ENCODE measurements at places on chromosomes 12 and 14.

DNA sequence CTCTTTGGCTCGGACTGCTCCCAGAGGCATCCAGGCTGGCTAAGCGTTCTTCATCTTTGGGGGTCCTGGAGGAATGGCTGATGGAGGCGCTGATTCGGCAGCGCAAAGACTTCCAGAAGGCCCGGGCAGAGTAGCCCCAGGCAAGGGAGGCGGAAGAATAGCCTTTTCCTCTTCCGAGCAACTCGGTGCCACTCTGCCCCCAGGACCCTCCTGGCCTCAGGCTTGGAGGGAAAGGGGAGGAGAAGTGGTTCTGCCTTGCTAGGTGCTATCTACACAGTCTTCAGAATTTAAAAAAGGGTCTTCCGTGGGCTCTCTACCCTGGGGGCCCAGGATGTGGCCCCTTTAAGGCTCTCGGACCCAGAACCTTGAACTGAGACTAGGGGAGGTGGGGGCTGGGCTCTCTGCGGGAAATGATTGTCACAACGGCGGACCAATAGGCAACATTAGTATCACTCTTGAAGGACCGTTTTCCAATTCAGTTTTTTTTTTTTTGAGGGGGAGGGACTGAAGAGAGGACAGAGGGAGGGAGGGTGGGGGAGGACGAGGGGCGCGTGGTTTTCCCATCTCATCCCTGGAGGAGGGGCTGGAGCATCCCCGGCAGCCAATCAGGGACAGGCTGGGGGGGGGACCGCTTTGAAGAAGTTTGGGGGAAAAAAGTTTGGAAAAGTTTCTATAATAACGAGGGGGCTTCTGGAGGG lies at the start of gene NFATC4:
NFATC4 (plus strand) TSS at position 671 of the 698 bp plus-strand sequence. CDS start 157 bp downstream, outside the sequence.
- DNase-seq: no peak

DNA sequence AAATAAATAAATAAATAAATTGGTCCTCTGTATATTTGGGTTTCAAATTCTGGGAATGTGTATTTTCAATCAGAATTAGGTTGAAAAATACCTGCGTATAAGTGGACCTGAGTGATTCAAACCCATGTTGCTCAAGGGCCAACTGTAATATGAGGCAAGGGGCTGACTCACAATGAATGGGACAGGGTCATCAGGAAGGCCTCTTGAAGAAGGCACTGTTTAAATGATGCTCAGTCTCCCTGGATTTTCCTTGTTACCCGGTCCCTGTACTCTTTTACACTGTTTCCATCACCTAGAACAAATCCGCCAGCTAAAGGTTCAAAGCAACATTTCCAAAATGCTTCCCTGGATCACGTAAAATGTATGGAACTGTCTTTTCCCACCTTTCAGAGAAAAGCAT lies 3.8 kb downstream of the PSMB5 start:
- DNase-seq: no peak

- no peak for DNase-seq
These were observed 29.2 kb downstream of the GNS start for GRCh38 chr12:64729909-64730587.

DNA sequence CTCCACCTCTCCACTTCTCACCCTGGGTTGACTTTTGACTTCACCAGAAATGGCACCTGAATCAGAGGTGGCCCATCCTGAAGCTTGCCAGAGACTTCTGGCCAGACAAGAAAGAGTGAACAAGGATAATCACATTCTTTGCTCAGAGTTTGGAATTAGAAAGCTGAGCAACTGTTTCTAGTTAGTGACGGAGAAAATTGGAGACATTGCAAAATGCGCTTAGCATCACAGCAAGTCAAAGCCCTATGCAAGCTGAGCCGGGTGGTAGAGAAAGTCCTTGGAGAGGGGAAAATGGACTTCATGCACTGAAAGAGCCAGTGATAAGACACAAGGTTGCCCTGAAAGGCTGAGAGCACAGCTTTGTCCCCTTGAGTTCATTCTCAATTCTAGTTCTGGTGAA lies 161.8 kb downstream of the PAH start:
- no peak for DNase-seq

- no peak for DNase-seq
These were observed 113.6 kb upstream of the SFSWAP start for GRCh38 chr12:131597333-131597732.

GRCh38 chr14:84519836-84520235 lies 1010.1 kb upstream of the FLRT2 start:
- no peak for DNase-seq

DNA sequence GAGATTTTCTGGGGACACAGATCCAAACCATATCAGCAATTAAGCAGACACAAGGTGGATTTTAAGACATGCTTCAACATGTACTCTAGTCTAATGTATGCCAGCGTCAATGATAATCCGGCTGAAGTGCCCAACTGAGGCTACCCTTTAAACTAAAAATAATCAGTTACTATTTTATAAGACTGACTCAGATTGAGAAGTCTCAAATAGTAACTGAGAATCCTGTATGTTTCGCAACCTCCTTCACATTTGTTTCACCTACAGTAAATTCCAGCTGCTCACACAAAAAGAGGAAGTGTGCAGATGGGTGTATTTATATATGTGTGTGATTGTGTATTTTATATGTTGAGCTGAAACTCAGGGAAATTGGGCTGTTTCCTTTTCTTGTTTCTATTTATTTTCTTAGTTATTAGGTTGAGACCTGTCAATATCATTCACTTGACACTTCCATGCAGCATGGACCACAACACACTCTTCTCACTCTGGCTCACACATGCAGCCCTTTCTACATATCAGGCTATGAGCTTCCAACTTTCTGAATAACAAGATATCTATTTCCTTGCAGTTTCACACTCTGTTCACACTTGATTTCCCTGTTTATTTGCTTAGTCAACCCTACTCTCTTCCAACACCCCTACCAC lies 1224.9 kb upstream of the TMEM132C start:
- no peak for DNase-seq

GRCh38 chr14:59238216-59238615 lies 49.7 kb downstream of the DAAM1 start:
- no peak for DNase-seq

DNA sequence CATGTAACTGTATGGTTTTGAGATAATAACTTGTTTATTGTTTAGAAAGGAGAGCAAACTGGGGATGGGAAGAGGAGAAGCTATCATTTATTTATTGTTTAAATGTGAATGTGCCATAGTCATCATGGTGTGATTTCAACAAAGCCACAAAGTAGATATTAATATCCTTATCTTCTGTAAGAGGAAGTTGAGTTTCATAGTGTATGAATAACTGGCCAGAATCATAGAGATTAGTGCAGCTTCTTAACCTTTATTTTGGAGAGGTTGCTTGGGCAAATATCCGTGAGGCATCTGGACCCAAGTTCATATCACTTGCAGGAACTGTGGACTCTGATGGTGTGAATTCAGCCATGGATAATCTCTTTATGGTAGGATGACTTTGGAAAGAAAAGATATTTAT lies 26.8 kb upstream of the LYZ start:
- DNase-seq: no peak

DNA sequence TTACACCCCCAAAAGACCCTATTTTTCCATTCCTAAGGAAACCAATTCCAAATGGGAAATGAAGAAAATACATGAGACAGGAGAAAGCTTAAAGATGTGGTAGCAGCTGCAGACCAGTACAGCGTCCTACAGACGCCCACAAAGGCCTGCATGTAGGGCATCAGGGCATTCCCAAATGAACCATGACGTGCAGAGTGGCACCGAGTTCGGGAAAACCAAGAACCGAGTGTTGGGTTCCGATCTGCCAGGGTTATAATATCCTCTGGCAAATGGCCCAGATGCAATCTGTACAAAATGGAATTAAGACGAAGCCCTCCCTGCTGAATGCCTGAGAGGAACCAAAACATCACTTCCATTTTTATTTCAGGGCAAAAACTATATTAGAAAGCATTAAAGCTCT lies 34.4 kb upstream of the SELPLG start:
- no peak for DNase-seq

GRCh38 chr12:104998423-104999346 lies 12.6 kb downstream of the NOPCHAP1 start:
- DNase-seq: no peak

Data from stimulated activated CD4-positive, alpha-beta T cell treated with anti-CD3 and anti-CD28 coated beads, Interleukin-12 subunit alpha, Interleukin-12 subunit beta, amount 100 ng/mL, for 48 hours (primary cell).